ENCODE measurements at places on chromosomes 12 and 14.
A peak's percentile ranks its signal among the peaks of the same experiment; 100 is the strongest.

DNA sequence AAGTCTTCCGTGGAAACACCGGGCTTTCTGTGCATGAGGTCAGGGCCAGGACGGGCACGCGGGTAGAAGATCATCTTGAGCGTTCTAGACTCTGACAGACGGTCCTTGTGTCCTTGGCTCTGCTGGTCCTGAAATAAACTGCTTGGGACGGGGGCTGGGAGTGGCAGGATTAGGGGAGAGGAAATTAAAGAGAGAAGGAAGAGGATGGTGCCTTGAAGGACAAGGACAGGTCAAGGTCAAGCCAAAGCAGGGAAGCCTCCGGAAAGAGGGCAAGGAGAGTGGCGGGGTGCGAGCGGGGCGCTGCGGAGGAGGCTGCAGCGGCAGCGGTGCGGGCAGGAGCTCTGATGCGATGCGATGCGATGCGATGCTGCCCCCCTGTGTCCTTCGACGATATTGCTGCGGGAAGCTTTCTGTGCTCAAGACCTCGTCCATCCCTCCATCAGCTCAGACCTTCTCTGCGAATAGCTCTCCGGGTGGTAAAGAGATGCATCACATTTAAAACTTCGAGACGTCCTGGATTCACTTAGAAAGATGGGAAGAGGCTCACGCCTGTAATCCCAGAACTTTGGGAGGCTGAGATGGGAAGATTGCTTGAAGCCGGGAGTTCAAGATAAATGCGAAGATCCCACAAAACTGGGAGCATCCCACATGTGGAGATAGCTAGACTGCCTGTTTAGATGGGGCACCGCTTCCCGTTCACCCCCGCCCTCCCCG, 110.1 kb upstream of the TMEM132D start:
- DNase-seq = no peak

DNA sequence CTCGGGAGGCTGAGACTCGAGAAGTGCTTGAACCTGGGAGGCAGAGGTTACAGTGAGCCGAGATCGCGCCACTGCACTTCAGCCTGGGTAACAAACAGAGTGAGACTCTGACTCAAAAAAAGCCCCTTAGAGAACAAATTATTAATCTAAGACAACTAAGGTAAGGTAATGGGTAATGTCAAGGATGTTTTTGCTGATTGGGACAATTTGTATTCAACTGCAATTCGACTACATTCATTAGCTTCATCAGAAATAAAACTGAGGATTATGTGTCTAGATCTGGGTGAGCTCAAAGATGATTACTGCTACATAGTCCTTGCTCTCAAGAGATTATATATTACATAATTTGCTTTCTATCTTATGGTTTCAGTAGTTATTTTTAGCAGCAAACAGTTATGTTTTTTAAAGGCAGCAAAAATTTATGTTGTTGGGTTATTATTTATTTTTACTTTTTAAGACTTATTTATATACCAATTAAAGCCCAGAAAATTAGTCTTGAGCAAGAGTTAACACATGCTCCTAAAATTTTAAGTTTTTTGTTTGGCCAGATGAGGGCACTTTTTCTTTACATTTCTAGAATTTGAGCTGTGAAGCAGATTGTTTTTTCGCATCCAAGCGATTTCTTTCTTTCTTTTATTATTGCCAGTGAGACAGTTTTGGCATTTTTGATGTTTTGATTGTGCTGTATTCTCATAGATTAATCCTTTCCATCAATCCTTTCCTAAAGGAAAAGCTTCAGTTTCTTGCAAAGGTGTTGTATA, 52.3 kb downstream of the PLEKHA5 start:
- no peak for DNase-seq

- no peak for DNase-seq
Observed at GRCh38 chr14:78253986-78254385, 83.8 kb downstream of the NRXN3 start.

- DNase-seq = no peak
Observed at GRCh38 chr12:51538599-51538998, 52.4 kb upstream of the SCN8A start.

DNA sequence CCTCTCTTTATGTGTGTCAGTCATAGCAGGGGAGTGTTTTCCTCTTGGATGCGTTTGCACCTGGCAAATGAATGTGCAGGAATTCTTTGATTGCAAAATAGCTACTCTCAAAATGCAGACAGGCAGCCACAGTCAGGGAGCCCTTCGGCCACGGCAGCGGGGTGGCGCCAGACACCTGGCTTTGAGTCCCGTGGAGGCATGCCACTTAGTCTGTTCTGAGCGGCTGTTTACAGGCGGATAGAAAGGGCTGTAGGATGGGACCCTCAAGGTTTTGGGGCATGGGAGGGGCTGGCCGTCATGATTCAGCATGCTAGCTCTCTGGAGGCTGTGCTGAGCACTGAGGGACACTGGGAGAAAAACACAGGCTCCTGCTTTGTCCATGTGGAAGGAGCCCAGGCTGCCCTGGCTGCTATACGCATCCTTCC, 117.1 kb downstream of the SLC25A47 start:
- peak; percentile 30 for DNase-seq

GRCh38 chr14:26996246-26996645, 398.4 kb upstream of the NOVA1 start:
- no peak for DNase-seq

DNA sequence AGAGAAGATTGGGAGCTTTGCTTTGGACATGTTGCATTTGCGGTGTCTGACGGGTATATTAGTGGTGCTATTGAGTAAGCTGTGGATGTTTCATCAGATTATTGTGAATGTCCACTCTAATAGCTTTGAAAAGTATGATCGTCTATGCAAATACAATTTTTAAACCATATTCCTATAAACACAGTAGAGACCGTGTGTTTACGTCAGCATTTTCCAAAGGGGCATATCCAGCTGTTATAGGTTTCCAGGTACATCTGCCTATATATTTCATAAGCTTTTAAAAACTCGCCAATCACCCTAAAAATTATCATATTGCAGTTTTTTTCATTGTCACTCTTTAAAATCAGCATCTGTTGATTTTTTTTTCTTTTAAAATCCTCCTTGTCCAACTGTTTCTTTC, 91.7 kb downstream of the NKX2-1 start:
- DNase-seq = no peak

DNA sequence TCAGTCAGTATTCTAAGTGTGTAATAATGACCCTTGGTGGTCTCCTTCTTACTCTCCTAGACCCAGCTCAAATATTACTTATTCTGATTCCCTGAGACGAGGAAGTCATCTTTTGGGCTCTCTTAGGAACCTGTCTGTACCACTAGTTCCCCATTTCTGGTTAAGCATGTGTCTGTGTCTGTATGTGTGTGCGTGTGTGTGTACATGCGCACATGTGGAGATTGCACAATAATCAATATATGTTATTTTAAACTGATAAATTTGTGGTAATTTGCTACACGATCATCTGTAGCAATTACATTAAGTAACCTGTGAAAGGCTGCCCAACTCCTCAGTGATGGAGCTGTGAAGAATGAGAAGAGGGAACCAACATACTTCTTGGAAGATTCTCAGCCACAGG, 132.2 kb downstream of the ASCL4 start:
- no peak for DNase-seq

DNA sequence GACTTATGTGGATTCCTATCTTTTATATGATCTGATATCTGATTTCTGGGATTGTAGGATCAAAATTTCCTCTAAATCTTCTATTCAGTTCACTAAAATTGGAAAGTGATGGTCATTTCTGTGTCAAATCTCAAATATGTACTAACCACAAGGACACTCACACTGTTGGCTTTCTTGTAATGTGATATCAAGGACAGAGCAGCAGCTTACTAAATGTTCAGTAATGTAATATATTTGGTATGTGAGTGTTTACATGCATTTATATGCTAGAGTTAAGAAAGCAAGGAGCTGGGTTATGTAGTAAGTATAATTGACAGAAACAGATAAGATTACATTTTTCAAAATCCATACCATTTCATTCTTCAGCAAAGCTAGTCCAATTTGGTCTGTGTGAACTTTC, 16.5 kb downstream of the PUS7L start:
- DNase-seq = no peak

- no peak for DNase-seq
Observed at GRCh38 chr12:40031965-40032364, 73.9 kb downstream of the SLC2A13 start.

- no peak for DNase-seq
Observed at GRCh38 chr12:92096346-92097136, 49.1 kb downstream of the BTG1 start.

DNA sequence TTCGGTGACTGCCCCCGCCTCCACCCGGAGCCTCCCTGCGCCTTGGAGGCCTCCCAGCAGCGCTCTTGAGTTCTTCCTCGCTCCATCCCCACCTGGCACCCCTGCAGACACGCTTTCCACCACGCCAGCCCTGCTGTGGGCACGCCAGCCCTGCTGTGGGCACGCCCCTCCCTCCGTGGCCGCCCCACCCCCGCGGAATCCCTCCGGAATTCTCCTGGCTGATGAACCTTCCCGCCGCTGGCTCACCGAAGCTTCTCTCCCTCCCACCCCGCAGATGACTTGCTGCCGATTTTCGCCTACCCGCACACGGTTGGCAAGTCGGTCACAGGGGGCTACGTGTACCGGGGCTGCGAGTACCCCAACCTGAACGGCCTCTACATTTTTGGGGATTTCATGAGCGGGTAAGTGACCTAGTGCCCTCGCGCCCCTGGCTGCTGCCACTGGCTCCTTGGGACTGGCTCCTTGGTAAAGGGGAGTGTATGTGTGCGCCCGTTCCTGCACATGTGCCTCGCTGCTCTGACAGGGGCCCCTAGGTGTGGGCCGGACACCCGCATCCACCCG, 15.2 kb downstream of the HHIPL1 start:
- DNase-seq = no peak

- DNase-seq = no peak
Observed at GRCh38 chr12:62738616-62739015, 196.3 kb downstream of the PPM1H start.

DNA sequence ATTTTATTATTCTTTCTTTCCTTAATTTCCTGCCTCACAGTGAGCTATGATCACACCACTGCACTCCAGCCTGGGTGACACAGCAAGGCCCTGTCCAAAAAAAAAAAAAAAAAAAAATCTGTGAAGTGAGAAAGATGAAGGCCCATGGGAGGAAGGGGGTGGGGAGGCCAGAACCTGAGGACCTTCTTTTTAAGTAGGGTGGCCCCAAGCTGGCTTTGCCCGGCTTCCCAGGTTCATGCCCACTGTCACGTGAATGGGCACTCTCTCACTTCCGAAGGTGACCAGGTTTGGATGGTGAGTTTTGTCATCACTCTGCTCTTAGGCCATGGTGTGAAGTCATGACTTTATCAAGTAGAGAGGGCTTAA, 82.3 kb downstream of the TNFAIP2 start:
- no peak for DNase-seq

GRCh38 chr12:103441437-103442181, 54.2 kb downstream of the C12orf42 start:
- DNase-seq = no peak

DNA sequence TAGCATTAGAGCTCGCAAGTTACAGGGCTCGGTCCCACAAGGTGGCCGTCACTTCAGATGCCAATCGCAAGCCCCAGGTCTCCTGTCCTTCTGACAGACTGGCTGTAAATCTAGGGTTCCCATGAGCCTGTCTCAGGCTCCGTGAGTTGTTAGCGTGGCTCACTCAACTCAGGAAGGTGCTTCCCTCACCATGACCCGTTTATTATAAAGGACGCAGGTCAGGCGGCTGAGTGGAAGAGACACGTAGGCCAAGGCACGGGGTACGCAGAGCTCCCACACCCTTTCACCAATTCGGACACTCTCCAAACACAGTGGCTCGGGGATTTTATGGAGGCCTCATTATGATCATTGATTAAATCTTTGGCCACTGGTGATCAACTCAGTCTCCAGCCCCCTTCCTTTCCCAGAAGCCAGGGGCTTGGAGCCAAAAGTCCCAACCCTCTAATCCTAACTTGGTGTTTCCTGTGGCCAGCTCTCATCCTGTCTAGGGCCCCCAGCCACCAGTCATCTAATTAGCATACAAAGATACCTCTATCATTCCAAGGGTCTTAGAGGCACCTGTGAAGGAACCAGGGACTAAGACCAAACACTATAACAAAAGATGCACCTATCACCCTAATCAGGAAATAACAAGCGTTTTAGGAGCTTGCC, 25.8 kb upstream of the LRTM2 start:
- no peak for DNase-seq

- DNase-seq = peak; percentile 71
Observed at GRCh38 chr14:20681348-20682126, 2.8 kb upstream of the RNASE4 start.

DNA sequence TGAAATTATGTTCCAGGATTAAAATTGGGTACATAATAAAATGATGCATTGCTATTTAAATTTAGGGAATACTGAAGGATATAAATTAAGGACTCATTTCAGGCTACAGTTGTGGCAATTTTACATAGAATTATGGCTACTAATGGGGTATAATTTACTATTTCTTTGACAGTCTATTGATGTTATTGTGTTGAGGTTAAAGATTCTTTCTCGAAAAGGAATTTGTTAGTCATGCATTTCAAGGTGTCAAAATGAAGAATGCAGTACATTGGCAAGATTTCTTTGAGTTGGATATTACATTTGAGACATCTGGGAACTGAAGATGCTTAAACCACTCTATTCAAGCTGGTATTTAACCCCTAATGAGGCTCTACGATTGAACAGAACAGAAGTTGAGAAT, 28.3 kb downstream of the SLC5A8 start:
- DNase-seq = no peak

DNA sequence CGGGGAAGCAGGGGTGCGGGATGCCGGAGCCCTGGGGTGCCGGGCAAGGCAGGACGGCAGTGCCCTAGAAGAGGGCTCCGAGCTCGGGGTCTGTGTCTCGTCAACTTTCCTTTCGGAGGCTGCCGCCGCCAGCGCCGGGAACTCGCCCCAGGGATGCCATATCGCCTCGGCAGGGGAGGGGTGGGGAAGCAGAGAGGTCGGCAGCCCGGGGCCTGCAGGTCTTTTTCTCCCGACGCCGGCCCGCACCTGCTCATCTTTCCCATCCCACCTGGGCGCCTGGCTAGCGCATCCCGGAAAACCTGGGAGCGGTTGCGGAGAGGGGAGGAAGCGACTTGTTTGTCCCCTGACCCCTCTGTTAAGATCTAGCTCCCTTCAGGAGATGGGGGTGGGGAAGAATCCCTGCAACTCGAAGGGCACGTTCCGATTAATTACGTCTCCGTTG, 547 bp downstream of the CNTN1 start:
- no peak for DNase-seq

GRCh38 chr12:125201940-125202339, 136.7 kb downstream of the AACS start:
- no peak for DNase-seq

DNA sequence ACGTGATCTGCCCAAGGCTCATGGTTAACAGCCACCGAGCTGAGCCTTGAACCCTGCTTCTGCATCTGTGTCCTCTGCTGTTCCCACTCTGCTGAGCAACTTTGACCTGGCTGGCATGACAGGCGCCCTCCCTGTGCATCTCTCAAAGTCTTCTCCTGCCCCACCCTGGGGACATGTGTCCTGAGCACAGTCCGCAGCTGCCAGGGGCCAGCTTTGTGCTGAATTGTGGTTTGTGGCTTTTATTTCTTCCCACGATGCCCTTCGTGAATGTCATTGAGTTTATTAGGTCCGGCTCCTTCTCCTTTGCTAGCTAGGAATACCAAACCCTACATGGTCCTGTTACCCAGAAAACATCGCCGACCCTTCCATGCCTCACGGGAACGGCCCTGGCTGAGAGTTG, 161.0 kb downstream of the TSPAN9 start:
- DNase-seq = no peak
